Globus pallidus (tissue), 1 donor: ENCODE measurements at places on chromosomes 7 and 10.

DNA sequence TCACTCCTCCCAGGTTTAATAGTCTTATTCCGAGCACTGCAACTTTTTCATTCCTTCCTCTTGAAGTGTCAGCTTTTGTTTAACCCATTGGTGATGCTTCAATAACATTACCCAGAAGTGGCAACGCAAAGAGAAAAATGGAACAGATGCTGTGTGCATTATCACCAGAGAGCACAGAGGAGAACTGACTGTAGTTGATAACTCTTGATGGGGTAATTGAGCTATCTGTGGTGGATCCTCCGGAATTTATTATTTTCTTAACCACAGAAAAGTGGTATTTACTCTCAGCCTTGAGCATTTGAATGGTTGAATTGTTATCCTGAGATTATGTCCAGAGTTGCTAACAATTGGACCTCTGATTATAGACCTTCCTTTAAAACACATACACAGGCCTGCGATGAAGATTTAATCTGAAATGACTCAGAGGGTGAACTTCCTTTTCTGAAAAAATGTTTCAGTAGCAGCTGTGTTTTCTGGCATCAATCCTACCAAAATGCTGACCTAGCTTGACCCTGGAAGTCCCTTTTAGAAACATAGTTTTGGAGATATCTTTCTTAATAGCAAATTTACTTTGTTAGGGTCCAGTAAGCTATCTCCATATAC is 1584.4 kb upstream of the LRRTM3 start:
- no peak for DNase-seq

DNA sequence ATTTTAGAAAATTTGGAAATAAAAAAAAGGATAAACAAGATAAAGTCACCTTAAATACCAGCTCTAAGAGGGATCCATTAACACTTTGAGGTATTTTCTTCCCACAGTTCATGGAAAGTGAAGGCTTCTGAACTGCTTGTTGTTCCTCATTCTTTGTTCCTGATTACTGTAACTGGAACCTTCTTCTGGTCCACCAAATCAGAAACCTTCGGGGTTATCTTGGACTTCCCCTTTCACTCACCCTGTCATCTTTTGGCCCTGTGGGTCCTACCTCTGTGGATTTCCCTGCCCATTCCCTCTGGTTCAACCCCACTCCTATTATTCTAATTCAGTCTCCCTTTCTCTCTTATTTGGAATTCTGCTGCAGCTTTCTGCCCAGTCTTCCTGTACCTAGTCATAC is 116.5 kb upstream of the PRPS1L1 start:
- peak; percentile 42 for DNase-seq

- DNase-seq: no peak
Measured at GRCh38 chr7:169276-170172, 22.8 kb upstream of the FAM20C start.

- DNase-seq: no peak
Measured at GRCh38 chr10:12701696-12702095, 299.8 kb downstream of the CCDC3 start.

DNA sequence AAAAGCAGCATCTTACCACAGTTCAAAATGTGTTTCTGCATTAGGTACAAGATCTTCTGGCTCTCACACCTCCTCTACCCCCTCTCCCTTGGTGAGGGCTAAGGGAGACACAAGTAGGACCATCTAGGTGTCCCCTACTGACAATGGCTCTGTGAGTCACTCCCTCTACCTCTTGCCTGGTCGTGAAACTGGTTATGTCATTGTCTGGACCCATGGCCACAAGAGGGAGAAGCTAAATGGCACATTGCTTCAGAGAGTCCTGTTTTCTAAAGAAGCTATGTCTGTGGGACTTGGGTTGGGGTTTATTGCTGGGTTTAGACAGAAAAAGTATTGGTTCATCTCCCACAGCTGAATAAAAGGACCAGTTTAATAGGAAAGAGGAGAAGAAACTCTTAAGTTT is 4.0 kb upstream of the PLXNA4 start:
- no peak for DNase-seq

DNA sequence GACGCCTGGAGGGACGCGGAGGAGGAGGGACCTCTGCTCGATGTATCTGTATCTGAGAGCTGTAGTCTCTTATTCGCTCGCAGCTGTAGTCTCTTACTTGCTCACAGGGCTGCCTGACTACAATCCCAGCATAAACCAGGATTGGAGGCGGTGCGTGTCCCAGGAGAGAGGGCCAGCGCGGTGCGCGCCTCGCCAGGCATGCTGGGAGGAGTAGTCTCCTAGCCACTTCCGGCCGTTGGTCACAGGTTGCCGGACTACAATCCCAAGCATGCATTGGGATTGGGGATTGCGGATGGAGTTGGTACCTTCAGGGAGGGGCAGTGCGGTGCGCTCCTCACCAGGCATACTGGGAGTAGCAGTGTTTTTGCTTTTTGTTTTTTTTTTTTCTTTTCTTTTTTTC is 421.7 kb upstream of the NUPR2 start:
- DNase-seq: peak; percentile 15

GRCh38 chr7:26073041-26073440 is 79.0 kb upstream of the NFE2L3 start:
- no peak for DNase-seq

GRCh38 chr7:84216472-84216871 is 21.9 kb upstream of the SEMA3A start:
- no peak for DNase-seq

DNA sequence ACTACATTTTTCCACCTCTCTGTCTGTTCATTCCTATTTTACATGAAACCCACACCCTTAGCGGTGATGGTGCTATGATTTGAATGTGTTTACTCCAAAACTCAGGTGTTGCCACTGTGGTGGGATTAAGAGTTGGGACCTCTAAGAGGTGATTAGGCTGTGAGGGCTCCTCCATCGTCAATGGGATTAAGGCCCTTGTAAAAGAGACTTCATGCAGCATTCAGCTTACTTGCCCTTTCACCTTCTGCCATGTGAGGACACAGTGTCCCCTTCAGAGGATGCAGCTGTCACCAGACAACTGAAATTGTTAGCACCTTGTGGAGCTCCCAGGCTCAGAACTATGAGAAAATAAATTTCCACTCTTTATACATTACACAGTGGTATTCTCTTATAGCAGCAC is 182.2 kb downstream of the NOC3L start:
- DNase-seq: no peak

- DNase-seq: no peak
Measured at GRCh38 chr10:91432175-91432574, 22.0 kb downstream of the HECTD2 start.

GRCh38 chr10:48414778-48415177 is 108.3 kb downstream of the MAPK8 start:
- no peak for DNase-seq

GRCh38 chr10:127585519-127586023 is 36.5 kb downstream of the NPS start:
- peak; percentile 51 for DNase-seq

DNA sequence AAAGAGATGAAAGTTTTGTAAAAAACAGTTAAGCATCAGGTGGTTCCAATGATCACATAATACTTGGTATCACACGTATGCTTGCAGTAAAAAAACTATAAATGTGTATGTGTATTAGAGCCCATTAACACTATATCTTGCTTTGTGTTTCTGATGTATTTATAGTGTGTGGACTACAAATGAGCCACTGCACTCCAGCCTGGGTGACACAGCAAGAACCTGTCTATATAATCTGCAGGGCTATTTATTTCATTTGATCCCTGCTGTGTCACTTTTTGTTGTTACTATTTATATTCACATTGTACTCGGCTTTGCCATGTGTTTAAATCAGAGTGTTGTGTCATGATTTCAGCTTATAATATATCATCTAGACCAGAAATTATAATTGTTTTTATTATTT is 487.8 kb upstream of the TEX47 start:
- no peak for DNase-seq

GRCh38 chr7:67843615-67844014 is 847.0 kb downstream of the TYW1 start:
- no peak for DNase-seq

- no peak for DNase-seq
Measured at GRCh38 chr7:28347475-28348318, 64.6 kb upstream of the CREB5 start.

DNA sequence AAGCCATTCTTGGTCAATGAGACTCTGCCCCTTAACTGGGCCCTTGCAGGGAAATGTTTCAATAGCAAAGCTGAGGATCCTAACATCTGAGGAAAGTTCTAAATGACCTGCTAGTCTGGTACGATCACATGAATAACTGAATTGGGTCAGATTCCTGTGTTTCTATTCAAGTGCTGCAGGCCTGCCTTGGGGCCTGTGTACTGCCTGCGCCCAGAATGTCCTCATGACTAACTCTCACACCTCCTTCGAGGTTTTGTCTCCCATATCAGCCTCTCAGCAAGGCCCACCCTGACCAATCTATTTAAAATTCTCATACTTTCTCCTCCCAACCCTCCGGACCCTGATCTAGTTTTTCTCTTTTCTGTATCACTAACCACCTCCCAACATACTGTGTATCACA is 4.4 kb downstream of the JAZF1 start:
- DNase-seq: no peak

DNA sequence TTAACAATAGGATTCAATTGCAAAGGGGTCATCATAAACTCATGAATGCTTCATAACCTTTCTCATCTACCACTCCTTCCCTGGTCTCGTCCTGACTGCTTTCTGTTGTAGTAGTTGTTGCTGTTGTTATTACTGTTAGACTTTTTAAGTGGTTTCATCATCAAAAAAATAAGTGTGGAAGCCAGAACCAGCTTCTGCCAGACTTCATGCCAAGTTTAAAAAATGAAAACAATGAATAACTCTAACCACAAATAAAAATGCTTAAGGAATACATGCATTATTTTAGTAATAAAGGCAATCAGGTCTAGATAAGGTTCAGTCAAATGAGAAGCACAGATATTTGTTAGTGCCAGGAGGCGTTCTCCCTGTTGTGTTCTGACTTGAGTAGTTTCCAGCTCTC is 85.4 kb downstream of the PCLO start:
- DNase-seq: no peak

DNA sequence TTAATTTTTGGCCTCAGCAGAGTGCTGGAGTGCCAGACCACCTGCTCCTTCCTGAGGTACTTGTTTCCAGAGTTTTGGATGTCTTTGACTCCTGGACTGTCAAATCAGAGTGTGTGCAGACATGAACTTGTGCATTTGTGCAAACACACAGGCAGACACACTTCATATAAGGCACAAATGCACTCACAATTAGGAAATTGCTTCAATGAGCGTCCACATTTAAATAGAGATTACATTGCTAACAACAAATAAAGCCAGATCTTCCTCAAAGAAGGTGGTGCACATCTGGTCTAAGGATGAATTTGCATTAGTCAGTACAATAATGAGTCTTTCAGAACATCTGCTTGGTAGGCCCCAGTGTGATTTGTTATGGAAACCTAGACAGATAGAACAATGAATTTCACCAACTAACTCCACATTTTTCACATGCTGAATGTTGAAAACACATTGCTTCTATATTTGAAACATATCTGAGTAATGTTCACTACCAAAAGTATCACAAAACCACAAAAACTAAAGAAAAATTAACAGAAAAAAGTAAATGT is 266.7 kb upstream of the INHBA start:
- DNase-seq: no peak

DNA sequence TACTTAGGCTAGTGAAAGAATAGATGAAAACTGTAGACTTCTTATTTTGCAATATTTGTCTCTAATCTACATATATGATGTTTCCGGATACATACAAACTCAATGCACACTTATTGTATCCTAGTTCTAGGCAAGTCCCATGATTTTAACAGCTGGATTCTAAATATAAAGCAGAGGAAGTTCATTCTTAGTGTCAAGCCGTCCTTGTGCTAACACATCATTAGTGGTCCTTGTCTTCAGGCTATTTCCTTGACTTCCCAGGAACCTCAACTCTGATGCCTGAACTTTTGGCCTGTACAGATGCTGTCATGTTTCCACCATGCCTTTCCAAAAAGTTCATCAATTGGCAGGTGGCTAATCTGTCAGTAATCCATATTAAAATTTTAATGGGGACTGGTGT is 301.9 kb upstream of the DGKB start:
- no peak for DNase-seq

DNA sequence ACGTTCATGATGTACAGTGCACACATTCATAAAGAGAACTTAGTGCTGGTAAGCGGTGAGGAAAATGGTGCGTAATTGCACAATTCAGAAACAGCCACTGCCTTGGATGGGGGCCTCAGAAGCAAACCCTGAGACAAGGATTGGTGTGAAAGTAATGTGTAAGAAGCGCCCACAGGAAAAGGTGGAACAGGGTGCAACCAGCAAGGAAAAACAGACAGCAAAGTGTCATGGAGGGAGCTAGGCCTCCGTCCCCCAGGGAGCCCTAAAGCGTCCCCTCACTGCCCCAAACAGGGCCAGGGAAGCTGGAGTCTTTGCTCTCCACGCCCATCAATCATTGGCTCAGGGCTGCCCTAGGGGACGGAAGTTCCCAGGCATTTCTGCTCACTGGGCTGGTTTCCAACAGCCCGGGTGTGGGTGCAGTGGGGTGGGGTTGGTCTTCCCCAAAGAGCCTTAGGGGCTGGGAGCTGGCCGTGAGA is 9.6 kb upstream of the C10orf105 start:
- no peak for DNase-seq

DNA sequence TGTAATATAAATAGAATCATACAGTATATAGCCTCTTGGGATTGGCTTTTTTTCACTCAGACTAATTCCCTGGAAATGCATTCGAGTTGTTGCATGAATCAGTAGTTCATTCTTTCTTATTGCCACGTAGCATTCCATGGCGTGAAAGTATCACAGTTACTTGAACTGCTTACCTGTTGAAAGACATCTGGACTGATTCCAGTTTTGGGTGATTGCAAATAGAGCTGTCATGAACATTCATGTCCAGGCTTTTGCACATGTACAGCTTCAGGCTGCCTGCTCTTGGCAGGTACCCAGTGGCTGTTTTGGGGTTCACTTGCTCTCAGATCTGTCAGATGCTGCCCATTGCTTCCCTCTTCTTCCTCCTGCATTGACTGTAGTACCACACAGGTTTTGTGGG is 54.9 kb downstream of the LRGUK start:
- DNase-seq: no peak

- peak; percentile 56 for DNase-seq
Measured at GRCh38 chr10:11270135-11270857, 252.6 kb downstream of the CELF2 start.

DNA sequence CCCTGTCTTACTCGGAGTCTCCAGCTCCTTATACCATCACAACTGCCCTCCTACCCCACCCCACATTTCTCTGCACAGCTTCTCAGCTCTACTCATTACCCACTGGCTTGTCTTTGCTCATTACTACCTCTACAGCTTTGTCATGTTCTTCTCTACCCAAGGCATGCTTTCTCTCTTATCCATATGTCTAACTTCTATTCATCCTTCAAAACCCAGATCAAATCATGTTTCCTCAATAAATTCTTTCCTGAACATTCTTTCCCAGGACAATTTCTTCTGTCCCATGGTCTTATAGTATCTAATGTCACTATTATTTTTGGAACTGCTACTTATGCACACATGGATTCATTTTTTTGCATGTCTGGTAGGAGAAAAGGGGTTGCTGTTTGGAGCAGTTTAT is 231.4 kb downstream of the PTEN start:
- DNase-seq: no peak

DNA sequence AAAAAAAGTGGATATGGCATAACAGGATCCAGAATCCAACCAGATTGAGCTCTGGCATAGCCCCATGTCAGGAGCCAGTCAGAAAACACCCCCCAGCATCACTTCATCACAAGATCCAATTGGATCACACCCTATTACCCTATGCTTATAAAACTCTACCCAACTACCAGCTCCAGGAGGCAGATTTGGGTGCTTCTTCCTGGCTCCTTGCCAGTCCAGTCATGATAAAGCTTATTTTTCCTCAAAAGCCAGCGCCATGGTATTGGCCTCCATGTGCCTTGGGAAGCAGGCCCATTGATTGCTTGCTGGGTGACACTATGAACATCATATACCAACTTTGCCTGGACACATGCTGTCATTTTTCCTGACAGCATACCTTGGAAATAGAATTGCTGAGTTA is 281.4 kb upstream of the MKLN1 start:
- no peak for DNase-seq
